A549 treated with RU486 at 1 μM for 4 hours (cell line): ENCODE measurements at places on chromosomes 6 and 20. TPM values are rescaled to one million over a fixed set of nuclear protein-coding genes. Genes with fewer than 3 reads are reported as not detected.

LINC00237 gene
- total RNA-seq: not detected in 5 replicates

C20orf144 gene
- total RNA-seq: 0.07 to 0.13 TPM (median 0.09 TPM) in 4 of 5 replicates, not detected in the other

ARFGEF2 gene
- 8.3 to 14.5 TPM (median 14.2 TPM) in 5 replicates for total RNA-seq

DSTN gene
- total RNA-seq: 431 to 919 TPM (median 699 TPM) in 5 replicates

ARFGEF3 gene
- 0.33 to 0.61 TPM (median 0.56 TPM) in 5 replicates for total RNA-seq

SMPDL3A gene
- 2.1 to 3.2 TPM (median 3.0 TPM) in 5 replicates for total RNA-seq

FAM217A gene
- not detected in 5 replicates for total RNA-seq

RNF182 gene
- 2.5 to 3.7 TPM (median 3.3 TPM) in 5 replicates for total RNA-seq

KCNK16 gene
- total RNA-seq: not detected in 5 replicates

FIG4 gene
- 2.7 to 4.8 TPM (median 4.2 TPM) in 5 replicates for total RNA-seq

RAD21L1 gene
- total RNA-seq: not detected in 5 replicates

PRDM13 gene
- 0.67 to 1.3 TPM (median 1.1 TPM) in 5 replicates for total RNA-seq

EYA4 gene
- total RNA-seq: 8.5 to 11.9 TPM (median 11.0 TPM) in 5 replicates

PAX1 gene
- total RNA-seq: 0.01 TPM in 1 of 5 replicates, not detected in the others

SLC35F1 gene
- total RNA-seq: 0.02 TPM in 1 of 5 replicates, not detected in the others

LHFPL5 gene
- total RNA-seq: 0.05 TPM in 1 of 5 replicates, not detected in the others

KHDC1L gene
- total RNA-seq: 0.25 to 0.51 TPM (median 0.39 TPM) in 4 of 5 replicates, not detected in the other

DAAM2 gene
- total RNA-seq: not detected in 5 replicates

TMEM74B gene
- 3.1 to 5.1 TPM (median 4.0 TPM) in 5 replicates for total RNA-seq

ZBTB12 gene
- total RNA-seq: 3.1 to 4.9 TPM (median 4.2 TPM) in 5 replicates

OTOR gene
- total RNA-seq: not detected in 5 replicates

LY6G6F gene
- total RNA-seq: not detected in 5 replicates

MUCL3 gene
- 0.01 to 0.05 TPM (median 0.02 TPM) in 3 of 5 replicates, not detected in the others for total RNA-seq

SLC22A1 gene
- 1.6 to 2.5 TPM (median 1.7 TPM) in 5 replicates for total RNA-seq
